ENCODE measurements at places on chromosomes 3 and 15. TPM values are rescaled to one million over a fixed set of nuclear protein-coding genes. Genes with fewer than 3 reads are reported as not detected.

- H3K27me3 ChIP-seq: no peaks in the 10 kb centered on the region
- no peak for DNase-seq
These were observed 102.5 kb upstream of the SOX2 start for GRCh38 chr3:181609030-181609767.

GRCh38 chr15:66798426-66799061 is 96.5 kb downstream of the SMAD6 start:
- peak; percentile 65 for DNase-seq
- no peak overlapping the region for H3K4me3 ChIP-seq
- no peaks in the 10 kb centered on the region for H3K27me3 ChIP-seq
- peaks cover 40% of the 10 kb centered on the region for H3K4me1 ChIP-seq
- no peaks in the 10 kb centered on the region for H3K36me3 ChIP-seq

GRCh38 chr15:57911247-57911646 is 154.3 kb downstream of the ALDH1A2 start:
- no peaks in the 10 kb centered on the region for H3K27me3 ChIP-seq
- H3K4me3 ChIP-seq: no peak overlapping the region
- no peak overlapping the region for H3K27ac ChIP-seq

GRCh38 chr3:20097015-20097414 is 56.8 kb downstream of the KAT2B start:
- no peaks in the 10 kb centered on the region for H3K36me3 ChIP-seq
- H3K27ac ChIP-seq: no peak overlapping the region
- H3K27me3 ChIP-seq: no peaks in the 10 kb centered on the region
- H3K4me1 ChIP-seq: no peaks in the 10 kb centered on the region

- H3K27me3 ChIP-seq: no peaks in the 10 kb centered on the region
- H3K4me1 ChIP-seq: no peaks in the 10 kb centered on the region
- no peak overlapping the region for H3K27ac ChIP-seq
- H3K36me3 ChIP-seq: no peaks in the 10 kb centered on the region
These were observed 56.9 kb upstream of the MANF start for GRCh38 chr3:51328206-51328605.

- peaks cover 53% of the 10 kb centered on the region for H3K36me3 ChIP-seq
- H3K4me3 ChIP-seq: no peak overlapping the region
These were observed 56.9 kb downstream of the LRCH3 start for GRCh38 chr3:197847866-197848401.

- peak overlapping the region; percentile 72 for H3K4me3 ChIP-seq
- H3K36me3 ChIP-seq: no peaks in the 10 kb centered on the region
- H3K27ac ChIP-seq: peak overlapping the region; percentile 47
These were observed 152.9 kb upstream of the GOLIM4 start for GRCh38 chr3:168248383-168249204.

DNA sequence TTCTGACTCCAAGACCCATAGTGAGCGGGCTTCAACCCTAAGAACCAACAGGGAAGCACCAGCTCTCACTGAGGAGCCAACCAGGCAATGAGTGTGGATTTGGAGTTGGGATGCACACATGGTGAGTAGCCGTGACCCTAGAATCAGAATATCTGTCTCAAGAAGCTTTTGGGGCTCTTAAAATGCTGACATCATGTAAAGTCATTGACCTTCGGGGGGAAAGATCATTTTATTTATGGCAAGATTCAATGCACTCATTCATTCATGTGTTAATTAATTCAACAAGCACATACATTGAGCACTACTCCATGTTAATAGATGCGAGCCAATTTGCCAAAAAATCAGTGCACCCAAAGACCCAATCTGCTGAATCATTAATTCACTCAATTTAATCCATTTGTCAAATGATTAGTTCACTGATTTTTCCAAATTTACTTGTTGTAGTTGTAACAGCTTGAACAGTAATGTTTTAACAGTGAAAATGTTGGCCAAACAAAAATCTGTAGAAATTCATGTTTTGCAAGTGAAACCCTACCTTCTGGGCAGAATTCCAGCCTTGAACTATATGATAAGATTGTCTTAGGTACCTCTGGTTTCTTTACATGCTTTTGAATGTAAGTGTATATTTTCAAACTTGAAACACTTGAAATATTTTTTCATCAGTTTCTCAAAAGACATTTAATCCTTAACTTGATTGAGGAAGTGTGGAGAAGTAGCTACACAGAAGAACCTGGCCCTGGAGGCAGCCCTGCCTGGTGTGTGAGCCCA is 29.8 kb upstream of the LACTB start:
- H3K27ac ChIP-seq: no peak overlapping the region
- no peaks in the 10 kb centered on the region for H3K36me3 ChIP-seq
- H3K4me3 ChIP-seq: no peak overlapping the region

DNA sequence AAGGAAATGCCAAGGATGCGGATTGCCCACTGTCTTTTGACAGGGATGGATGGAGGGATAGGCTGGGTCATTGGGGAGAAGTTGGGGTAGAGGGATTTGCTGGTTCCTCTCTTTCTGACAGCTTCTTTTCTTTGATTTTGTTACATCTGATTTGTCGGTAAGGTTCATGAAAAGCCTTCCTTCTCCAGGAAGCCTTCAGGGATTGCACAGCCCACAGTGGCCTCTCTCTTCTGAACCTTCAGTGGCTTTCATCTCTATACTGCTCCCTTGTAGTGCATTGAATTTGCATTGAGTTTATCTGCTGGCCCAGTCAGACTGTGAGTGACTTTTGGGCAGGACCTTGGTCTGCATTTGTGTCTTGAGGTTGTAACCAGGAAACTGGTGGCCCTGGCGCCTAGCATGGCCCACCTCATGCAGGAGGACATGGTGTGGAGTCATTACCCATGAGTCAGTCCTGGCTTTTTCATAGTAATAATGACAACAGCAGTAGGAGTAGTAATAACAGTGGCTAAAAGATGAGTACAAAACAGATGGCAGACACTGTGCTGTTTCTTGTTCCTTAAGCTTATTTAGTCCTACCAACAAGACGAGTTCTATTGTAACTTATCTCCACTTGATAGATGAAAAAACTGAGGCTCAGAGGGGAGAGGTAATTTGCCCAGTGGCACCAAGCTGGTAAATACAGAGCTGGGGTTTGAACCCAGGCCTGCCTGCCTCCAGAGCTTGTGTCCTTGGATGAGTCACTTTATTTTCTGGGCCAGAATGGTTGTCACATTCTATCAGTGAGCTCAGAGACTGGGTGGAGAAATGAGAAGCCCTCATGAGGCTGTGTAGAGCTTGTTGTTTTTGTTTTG is 28.4 kb downstream of the SMAD6 start:
- H3K36me3 ChIP-seq: no peaks in the 10 kb centered on the region
- peak overlapping the region; percentile 28 for H3K27ac ChIP-seq

GRCh38 chr15:40379853-40380252 is 2.7 kb upstream of the KNSTRN start:
- H3K27ac ChIP-seq: peak overlapping the region; percentile 30
- H3K27me3 ChIP-seq: no peaks in the 10 kb centered on the region
- peaks cover 6% of the 10 kb centered on the region for H3K4me1 ChIP-seq
- no peak overlapping the region for H3K4me3 ChIP-seq
- DNase-seq: peak; percentile 97
- peaks cover under 1% of the 10 kb centered on the region for H3K36me3 ChIP-seq

DNA sequence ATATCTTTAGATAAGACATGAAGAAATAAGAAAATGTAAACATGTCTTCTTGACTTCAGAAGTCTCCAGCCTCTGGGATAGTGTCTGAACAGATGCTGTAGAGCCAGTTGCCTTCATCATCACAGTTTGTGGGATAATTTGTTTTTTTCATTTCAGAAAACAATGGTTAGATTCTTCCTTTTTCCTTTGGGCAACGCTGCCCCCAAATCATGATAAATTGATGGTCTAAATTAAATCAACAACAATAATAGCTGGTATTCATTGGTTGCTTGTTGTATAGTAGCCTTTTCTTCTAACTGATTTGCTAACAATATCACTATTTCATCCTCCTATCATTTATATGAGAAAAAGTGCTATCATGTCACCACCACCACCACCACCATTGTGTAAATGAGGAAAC is 12.6 kb upstream of the SHQ1 start:
- peaks cover 3% of the 10 kb centered on the region for H3K27me3 ChIP-seq
- H3K4me1 ChIP-seq: no peaks in the 10 kb centered on the region
- no peak overlapping the region for H3K4me3 ChIP-seq
- DNase-seq: no peak
- H3K36me3 ChIP-seq: no peaks in the 10 kb centered on the region

- no peaks in the 10 kb centered on the region for H3K27me3 ChIP-seq
- DNase-seq: peak; percentile 70
- no peak overlapping the region for H3K4me3 ChIP-seq
- peaks cover 10% of the 10 kb centered on the region for H3K4me1 ChIP-seq
- no peak overlapping the region for H3K27ac ChIP-seq
These were observed 51.1 kb downstream of the RSRC1 start for GRCh38 chr3:158160958-158161357.

DNA sequence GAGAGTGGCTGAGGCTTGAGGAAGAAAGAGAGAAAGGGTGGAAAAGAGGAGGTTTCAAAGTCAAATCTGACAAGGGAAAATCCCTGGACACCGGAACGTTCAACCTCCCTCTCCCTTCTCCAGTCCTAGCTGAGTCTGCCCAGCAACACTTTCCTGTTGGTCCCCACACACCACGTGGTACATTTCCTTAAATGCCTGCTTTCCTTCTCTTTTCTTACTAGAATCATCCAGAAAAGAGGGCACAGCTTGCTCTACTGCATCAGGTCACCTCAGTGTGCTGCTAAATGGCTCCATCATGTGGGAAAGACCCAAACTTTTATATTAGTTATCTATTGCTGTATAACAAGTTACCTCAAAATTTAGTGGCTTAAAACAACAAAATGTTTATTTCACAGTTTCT is 181.2 kb downstream of the NECTIN3 start:
- H3K4me3 ChIP-seq: no peak overlapping the region
- H3K27me3 ChIP-seq: no peaks in the 10 kb centered on the region
- DNase-seq: peak; percentile 24
- no peak overlapping the region for H3K27ac ChIP-seq
- no peaks in the 10 kb centered on the region for H3K4me1 ChIP-seq

DNA sequence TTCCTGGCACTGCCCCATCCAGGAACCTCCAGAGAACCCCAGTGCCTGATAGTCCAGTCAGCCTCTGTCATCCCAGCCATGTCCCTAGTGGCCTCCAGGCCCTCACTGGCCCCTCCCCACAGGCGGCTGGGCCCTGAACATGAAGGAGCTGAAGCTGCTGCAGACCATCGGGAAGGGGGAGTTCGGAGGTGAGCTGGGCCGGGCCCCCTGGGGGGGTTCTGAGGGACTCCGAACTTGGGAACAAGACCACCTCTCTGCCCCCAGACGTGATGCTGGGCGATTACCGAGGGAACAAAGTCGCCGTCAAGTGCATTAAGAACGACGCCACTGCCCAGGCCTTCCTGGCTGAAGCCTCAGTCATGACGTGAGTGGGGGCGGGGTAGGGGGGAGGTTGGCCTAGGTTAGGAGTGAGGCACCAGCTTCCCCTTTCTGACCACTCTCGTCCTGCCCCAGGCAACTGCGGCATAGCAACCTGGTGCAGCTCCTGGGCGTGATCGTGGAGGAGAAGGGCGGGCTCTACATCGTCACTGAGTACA is 12.0 kb upstream of the LMAN1L start:
- no peak overlapping the region for H3K4me3 ChIP-seq
- H3K4me1 ChIP-seq: no peaks in the 10 kb centered on the region
- peaks cover 6% of the 10 kb centered on the region for H3K36me3 ChIP-seq

DNA sequence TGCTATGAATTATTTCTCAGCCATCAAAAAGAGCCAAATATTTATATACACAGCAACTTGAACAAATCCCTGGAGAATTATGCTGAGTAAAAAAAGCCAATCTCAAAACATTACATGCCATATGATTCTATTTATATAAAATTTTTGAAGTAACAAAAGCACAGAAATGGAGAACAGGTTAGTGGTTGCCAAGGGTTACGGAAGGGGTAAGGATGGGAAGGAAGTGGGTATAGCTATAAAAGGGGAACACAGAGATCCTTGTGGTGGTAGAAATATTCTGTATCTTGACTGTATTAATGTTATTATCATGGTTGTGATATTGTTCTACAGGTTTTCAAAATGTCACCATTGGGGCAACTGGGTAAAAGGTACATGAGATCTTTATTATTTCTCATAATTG is 62.3 kb upstream of the ASB14 start:
- H3K36me3 ChIP-seq: no peaks in the 10 kb centered on the region
- no peak overlapping the region for H3K27ac ChIP-seq
- H3K27me3 ChIP-seq: no peaks in the 10 kb centered on the region
- H3K4me1 ChIP-seq: no peaks in the 10 kb centered on the region
- DNase-seq: no peak
- H3K4me3 ChIP-seq: no peak overlapping the region

DNA sequence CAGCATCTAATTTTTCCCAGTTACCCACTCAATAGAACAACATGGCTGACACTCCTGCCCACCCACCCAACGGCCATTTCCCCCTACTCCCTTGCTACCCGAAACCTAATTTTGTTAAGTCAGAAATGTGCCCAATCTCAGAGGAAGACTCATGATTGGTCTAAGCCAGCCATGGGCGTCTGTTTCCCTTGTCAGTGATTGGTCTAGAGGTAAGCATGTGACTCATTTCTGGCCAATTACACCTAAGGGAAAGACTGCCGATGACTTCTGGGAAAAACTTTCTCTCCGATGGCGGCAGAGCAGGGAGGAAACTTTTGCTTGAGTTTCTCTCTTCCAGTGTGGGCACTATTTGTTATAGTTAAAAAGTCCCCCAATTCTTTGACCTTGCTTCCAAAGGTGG is 72.9 kb downstream of the RPLP1 start:
- no peak for DNase-seq
- H3K27me3 ChIP-seq: peaks cover 35% of the 10 kb centered on the region
- no peak overlapping the region for H3K27ac ChIP-seq
- H3K4me1 ChIP-seq: peaks cover 6% of the 10 kb centered on the region
- H3K4me3 ChIP-seq: no peak overlapping the region

Gene C3orf18
- total RNA-seq: 8.0 TPM

Gene IGSF10
- total RNA-seq: 0.84 TPM

Gene CAPN3
- 0.38 TPM for total RNA-seq

Gene SNX22
- total RNA-seq: 0.27 TPM

Gene SI
- total RNA-seq: not detected

Gene CFAP20DC
- 0.57 TPM for total RNA-seq

Gene GOLGA8S
- 0.14 TPM for total RNA-seq

Gene CCR1
- 0.41 TPM for total RNA-seq

Gene PIGX
- total RNA-seq: 13.9 TPM
